ENCODE measurements at places on chromosomes 6 and 20. TPM values are rescaled to one million over a fixed set of nuclear protein-coding genes. Genes with fewer than 3 reads are reported as not detected.

TMC2 gene
- not detected for total RNA-seq

DNA sequence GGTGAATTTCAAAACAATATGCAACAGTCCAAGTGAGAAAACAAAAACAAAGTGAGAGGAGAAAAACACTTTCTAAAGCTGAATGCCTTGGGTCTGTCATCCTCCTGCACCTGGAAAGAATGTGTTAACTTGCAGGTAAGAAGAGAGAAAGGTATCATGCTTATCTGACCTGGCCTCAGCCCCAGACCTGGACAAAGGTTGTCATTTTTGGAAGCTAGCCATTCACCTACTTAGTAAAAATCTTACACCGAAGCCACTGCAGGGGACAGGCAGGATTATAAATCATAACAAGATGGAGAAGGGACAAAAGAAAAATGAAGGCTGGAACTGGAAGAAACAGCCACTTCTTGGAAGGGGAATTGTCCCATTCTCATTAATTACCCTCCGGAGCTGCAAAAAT lies 69.4 kb downstream of the GFOD1 start:
- DNase-seq, result no peak

GRCh38 chr6:132512342-132512637 lies 626 bp downstream of the STX7 start:
- DNase-seq, result no peak

- no peak for DNase-seq
Measured at GRCh38 chr6:135941275-135942025, 89.9 kb downstream of the PDE7B start.

GRCh38 chr6:104522533-104522932 lies 337.2 kb downstream of the HACE1 start:
- no peak for DNase-seq
